Fibroblast of pulmonary artery (primary cell): ENCODE measurements at places on chromosomes 16 and 17.
A peak's percentile ranks its signal among the peaks of the same experiment; 100 is the strongest.

GRCh38 chr17:61815863-61816503 lies 47.3 kb downstream of the BRIP1 start:
- no peak for DNase-seq

DNA sequence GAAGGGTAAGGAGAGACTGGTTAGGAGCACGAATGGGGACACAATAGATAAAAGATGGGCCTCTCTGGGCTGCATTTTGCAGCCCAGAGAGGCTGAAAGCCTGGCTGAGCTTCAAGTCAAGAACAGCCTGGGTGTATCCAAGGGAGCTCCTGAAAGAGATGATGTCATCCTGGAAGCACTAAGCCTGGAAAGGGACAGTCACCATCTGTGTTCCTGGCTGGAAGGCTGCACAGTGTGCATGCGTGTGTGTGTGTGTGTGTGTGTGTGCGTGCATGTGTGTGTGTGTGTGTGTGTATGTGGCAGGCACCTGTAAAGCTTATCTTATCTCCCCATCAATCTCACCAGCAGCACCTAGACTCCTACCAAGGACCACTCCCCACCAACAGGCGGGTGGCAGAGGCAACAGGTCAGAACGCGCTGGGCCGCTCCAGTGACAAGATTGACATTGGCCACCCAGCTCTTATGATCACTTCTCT lies 44.1 kb downstream of the COG7 start:
- DNase-seq, result peak; percentile 74

DNA sequence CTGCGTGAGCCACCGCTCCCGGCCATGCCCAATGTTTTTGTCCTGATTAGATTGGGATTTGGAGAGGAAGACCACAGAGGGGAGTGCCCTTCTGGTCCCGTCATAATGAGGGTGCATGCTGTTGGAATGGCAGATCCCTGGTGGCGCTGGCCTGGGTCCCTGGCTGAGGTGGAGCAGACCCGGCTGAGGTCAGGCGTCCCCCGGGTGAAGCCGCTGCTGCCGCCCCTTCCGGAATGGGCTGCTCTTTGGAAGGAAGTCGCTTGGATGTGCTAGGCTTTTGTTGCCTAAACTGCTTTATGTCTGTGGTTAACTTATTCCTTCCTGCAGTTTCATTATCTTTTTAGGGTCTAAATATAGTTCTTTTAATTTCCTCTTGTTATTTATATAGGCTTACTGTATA lies 120.3 kb upstream of the CHMP6 start:
- DNase-seq, result no peak

DNA sequence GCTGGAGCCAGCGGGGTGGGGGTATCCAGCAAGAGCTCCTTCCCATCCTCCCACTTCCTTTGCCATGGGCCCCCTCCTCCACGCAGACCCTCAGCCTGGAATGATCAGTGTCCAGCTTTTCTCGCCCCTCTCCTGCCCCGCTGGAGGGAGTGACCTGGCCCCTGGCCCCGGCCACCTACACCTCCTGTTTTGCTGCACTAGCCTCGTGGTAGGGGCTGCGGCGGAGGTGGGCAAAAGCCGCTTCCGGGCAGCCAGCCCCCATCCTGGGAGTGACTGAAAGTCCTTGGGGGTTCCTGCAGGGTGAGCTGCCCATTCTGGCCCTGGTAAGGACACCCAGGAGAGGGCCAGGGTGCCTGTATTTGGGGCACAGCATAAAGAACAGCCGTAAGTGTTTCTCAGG lies 295.7 kb downstream of the SEC14L1 start:
- DNase-seq, result no peak

DNA sequence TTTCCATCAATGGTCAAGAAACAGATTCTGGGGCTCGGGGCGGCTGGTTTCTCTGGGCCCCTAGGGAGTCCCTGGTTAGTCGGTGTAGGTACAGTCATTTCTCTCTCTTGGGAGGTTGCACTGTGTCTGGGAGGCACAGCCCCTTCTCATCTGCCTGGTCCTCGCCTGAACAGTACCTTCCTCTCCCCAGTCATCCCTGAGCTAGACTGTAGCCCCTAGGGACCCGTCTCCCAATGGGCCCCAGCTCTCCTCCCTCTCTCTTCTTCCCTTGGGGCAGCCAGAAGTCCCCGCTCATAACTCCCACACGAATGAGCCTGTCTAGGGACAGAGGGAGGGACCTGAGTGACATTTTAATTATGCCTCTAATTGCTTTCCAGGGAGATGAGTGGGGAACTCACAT lies 20.2 kb upstream of the CPSF4L start:
- no peak for DNase-seq

GRCh38 chr16:66175058-66175457 lies 191.4 kb upstream of the CDH5 start:
- no peak for DNase-seq

- DNase-seq, result no peak
These were observed 26.6 kb downstream of the TMEM238L start for GRCh38 chr17:10777131-10777807.

DNA sequence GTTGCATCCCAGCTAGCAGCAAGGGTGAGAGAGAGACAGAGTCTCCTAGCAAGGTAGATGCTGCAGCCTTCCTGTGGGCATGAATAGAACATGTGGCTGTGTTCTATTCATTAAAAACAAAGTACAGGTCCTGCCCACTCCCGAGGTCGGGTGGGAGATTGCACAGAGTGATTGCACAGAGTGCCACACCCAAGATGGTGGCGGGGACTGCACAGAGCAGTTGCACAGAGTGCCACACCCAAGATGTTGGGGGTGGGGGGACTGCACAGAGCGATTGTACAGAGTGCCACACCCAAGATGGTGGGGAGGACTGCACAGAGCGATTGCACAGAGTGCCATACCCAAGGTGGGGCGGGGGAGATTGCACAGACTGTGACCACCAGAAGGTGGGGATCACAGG lies 410.8 kb upstream of the EEF2KMT start:
- DNase-seq, result no peak

DNA sequence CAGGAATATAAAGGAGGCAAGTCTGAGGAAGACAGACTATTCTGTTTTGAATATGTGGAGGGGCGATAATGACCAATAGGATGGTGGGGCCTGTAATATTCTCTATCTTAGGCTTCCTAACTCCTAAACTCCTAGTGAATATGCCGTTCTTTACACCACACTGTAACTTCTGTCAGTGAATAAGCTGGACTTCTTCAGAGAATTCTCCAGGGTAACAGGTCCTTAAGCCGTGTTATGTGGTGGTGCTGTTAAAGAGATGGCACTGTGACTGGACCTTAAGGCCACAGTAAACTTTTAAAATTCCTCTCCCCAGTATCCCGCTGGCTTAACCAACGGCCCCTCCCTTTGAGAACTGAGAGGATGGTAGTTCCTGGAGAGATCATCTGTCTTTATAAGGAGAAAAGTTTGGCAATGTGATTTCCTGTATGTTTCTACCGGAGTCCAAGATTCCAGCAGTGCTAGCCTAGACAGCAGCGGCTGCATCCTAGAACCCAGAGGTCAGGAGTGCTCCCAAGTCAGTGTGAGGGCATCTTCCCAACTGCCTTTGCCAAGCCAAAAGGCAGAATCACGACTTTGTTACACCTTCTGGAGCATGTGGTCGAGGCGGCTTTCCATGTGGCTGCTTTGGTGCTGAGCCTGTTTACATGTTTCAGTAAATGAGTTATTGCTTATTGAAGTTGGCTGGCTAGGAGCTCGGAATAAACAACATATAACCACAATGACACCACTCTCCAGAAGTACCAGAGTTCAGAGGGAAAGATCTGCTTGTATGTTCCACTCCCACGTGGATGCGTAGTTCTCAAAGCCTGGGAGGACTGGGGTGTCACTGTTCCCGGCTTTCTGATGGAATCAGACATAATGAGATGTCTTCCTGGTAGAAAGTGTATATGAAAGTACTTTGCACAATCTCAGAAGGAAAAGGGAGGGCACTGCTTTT lies 41.0 kb downstream of the TUBD1 start:
- DNase-seq, result peak; percentile 83

GRCh38 chr17:51667706-51668083 lies 407.3 kb downstream of the UTP18 start:
- DNase-seq, result no peak

GRCh38 chr17:31926100-31926729 lies 10.6 kb upstream of the SUZ12 start:
- DNase-seq, result no peak

DNA sequence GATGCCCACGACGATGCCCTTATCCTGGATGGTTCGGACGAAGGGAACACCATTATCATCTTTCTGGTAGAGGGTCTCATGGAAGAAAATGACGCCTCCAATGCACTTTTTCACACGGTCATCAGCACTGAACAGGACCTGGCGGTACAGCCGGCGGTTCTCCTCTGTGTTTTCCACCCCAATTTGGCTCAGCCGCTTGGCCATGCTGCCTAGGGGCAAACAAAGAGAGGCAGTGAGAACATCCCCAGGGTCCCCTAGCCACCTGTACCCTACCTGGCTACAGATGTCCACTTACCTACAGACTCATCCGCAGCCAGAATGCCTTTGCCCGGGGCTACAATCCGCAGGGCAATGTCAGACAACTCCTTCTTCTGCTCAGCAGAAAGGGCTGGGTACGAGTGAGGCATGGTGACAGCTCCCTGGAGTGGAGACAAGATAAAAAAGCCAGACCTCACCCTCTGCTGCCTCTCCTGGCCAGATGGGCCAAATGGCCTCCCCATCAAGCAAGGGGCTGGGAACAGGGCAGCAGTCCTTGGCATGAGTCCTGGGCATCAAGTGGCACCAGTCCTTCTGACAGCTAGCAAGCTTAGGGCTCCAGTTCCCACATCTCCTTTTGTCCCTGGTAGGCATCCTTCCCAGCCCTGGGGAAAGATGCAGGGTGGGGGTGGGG lies 1.4 kb downstream of the ALDOC start:
- DNase-seq, result no peak

DNA sequence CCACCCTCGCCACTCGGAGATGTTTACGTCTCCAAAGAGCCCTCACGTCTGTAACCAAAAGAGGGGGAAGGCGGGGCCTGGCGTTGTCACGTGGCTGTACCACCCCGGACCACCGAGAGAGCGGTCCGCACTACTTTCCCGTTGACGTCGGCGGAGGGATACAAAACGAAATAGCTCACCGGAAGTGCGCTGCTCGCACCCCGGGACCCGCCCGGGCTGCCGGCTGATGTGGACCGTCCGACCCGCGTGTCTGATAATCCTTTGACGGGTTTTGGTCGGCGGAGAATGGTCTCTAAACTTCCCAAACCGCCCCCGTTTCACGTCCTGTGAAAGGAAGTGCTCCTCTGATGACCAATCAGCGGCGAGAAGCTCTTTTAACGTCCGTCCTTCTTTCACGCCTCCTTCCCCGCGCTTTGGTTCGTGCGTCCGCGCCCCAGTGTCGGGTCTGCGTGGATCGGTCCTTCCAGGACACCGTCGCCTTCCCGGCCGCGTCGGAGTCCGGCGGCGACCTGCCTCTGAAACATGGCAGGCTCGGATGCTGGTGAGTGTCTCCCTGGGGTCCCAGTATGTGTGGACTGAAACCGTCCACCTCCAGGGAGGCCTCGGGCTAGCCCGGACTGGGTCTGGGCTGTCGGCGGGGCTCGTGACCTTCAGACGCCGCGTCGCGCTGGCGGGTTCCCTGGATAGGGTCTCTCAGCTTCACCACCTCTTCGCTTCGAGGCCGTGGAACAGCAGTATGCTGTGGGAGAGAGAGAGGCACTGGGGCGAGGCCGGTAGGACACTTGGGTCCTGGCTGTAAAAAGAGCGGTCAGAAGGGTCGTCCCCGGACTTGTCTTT lies at the start of gene CEP95:
Gene CEP95 (plus strand): TSS at position 402 of the 837 bp plus-strand sequence. CDS start 121 bp downstream, at position 523.
- peak; percentile 99 for DNase-seq

- no peak for DNase-seq
These were observed 10.3 kb downstream of the TNRC6C start for GRCh38 chr17:77968788-77969187.
